ENCODE measurements at places on chromosomes 13 and 19.

DNA sequence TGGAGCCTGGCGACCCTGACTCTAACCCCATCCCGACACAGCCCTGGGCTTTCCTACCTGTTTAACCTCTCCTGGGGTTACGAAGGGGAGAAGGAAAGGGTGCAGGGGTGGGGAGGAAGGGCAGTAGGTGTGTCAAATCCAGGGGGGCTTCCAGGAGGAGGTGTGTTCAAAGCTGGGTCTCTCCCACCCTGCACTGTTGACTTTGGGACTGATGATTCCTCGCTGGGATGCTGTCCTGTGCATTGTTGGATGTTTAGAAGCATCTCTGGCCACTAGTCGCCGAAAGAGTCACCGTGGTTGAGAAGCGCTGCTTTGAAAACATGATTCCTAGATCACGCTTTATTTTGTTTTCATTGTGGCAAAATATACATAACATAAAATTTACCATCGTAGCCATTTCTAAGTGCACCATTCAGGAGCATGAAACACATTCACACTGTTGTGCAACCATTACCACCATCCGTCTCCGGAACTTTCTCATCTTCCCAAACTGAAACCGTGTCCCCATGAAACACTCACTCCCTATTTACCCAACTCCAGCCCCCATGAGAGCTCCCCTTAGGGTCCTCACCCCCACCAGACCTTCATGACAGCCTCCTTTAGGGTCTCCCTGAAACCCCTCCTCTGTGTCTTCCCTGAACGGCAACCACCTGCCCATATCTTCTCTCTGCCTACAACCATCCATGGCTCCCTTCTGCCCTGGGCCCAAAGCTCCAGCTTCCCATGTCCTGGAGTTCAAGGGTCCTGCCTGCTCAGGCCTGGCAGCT, 4.4 kb upstream of the FCER2 start:
- DNase-seq, result no peak

- DNase-seq, result no peak
Measured at GRCh38 chr13:73090823-73091187, 32.0 kb downstream of the KLF5 start.

GRCh38 chr19:1168572-1169410, 5.3 kb downstream of the SBNO2 start:
- DNase-seq, result no peak

- no peak for DNase-seq
Measured at GRCh38 chr19:32719611-32720059, at the start of gene TDRD12. TDRD12 (plus strand) TSS chr19:32719767; CDS start chr19:32720073, 306 bp downstream.

- peak; percentile 39 for DNase-seq
Measured at GRCh38 chr13:29369060-29369743, 226.3 kb downstream of the SLC7A1 start.

GRCh38 chr13:110298505-110299282, 8.3 kb downstream of the COL4A1 start:
- DNase-seq, result no peak

GRCh38 chr13:45809801-45810394, 41.7 kb downstream of the SIAH3 start:
- no peak for DNase-seq

DNA sequence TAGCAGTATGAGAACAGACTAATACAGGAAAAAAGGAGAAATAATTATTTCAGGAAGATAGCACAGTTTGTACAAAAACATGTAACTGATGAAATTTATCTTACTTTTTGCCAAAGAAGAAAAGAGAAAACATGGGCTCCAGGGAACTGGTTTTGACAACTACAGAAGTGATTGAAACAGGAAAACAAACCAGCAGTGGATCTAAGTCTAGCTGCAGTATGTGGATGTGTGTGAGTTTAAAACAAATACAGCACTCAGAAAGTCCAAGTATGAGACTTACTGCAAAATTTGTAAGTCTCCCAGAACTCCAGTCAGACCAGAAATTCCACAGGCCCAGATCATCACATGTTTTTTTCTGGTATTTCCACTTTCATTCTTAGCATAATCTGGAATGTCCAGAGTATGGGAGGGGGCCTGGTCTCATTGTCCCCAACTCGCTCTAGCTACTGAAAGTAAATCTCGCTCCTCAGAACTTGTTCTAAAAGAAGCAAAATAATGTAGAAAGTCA, 259.5 kb downstream of the NHLRC3 start:
- DNase-seq, result no peak

GRCh38 chr13:41492432-41493260, 35.3 kb downstream of the RGCC start:
- DNase-seq, result no peak

GRCh38 chr19:28907534-28907933, 305.4 kb downstream of the UQCRFS1 start:
- no peak for DNase-seq

DNA sequence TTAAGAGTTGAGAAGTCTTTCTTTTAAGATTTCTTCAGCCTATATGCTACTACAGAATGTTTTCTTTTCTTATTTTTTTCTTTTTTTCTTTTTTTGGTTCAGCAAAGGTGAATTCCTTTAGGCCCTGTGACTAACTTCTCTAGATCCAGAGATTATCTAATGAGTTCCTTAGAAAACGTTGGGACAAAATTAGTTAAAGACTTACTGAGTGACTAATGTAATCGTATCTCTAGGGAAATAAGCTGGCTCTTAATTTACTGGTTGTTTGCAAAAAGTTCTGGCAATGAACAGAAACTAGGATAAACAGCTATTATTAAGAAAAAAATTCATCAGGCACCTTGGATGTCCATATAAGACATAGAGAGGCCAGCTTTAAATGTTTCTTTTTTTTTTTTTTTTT, 30.7 kb upstream of the CSNK1A1L start:
- no peak for DNase-seq

- no peak for DNase-seq
Measured at GRCh38 chr19:29837448-29837981, 25.7 kb downstream of the CCNE1 start.

DNA sequence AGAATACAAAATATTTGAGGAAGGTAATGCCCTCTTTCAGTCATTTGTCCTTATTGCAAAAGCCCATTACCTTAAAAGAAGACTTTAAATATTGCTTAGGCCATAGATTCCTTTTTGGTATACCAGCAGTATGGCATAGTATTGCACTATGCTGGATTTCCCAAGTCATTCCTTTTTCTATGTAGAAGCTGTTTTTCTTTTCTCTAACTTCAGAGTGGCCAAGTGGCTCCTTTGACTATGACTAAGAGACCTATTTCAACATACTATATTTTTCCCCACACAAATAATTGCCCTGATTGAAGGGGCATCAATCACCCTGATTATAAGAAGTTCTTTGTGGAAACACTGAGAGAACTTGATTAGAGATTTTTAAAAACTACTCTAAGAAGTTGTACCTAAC, 68.6 kb downstream of the UFM1 start:
- DNase-seq, result no peak

GRCh38 chr13:111844682-111845081, 222.3 kb upstream of the SOX1 start:
- no peak for DNase-seq

DNA sequence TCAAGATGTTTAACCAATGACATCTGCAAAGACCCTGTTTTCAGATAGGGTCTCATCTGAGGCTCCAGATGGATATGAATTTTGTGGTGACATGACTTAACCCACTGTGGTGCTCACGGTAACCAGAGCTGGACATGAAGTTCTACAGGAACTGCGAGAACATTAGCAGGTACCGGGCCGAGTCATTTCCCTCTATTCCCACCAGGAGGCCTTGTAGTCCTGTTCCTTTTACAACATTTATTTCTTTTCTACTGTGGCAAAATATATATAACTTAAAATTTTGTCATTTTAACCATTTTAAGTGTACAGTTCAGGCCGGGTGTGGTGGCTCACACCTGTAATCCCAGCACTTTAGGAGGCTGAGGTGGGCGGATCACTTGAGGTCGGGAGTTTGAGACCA, 7.6 kb upstream of the TSPAN16 start:
- DNase-seq, result no peak

- DNase-seq, result no peak
Measured at GRCh38 chr19:35318679-35319448, 10.1 kb upstream of the CD22 start.

DNA sequence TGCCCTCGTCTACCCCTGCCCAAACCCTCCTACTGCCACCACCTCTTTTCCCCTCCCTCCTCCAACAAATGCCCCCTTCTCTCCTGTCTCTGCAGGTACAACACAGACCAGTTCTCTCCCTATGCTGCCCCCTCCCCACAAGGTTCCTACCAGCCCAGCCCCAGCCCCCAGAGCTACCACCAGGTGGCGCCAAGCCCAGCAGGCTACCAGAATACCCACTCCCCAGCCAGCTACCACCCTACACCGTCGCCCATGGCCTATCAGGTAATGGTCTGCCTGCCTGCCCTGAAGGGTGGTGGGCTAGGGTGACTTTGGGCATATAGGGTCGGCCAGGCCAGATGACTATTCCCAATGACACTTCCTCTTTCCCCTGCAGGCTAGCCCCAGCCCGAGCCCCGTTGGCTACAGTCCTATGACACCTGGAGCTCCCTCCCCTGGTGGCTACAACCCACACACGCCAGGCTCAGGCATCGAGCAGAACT, 6.5 kb upstream of the TIMM50 start:
- peak; percentile 26 for DNase-seq

- DNase-seq, result no peak
Measured at GRCh38 chr13:38957794-38958592, 32.6 kb downstream of the STOML3 start.

DNA sequence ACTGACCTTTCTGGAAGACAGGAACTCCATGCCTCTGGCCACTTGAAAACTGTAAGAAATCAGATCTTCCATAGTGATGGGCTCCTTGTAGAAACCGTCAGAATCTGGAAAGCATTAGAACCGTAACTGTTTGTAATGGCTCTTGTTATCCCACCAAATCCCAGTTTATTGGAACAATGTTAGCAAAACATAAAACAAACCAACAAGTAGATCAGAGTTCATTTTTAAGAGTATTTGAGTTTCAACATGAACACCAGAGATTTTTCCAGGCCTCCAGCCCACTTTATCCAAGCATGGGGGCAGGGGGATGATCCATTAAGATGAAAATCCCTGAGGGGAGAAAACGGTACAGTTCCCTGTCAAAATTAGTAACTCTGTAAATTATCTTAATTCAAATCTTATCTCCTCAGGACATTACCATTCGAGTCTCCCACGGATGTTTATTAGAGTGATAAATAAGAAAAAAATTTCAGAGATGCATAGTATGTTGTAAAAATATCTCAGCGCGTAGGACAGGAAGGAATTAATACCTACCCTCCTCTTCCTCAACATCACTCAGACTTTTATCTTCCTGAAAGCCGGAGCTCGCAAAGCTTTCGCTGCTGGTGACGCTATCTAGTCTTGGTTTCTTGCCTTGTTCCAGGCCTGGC, 172.5 kb downstream of the FLT1 start:
- DNase-seq, result no peak

DNA sequence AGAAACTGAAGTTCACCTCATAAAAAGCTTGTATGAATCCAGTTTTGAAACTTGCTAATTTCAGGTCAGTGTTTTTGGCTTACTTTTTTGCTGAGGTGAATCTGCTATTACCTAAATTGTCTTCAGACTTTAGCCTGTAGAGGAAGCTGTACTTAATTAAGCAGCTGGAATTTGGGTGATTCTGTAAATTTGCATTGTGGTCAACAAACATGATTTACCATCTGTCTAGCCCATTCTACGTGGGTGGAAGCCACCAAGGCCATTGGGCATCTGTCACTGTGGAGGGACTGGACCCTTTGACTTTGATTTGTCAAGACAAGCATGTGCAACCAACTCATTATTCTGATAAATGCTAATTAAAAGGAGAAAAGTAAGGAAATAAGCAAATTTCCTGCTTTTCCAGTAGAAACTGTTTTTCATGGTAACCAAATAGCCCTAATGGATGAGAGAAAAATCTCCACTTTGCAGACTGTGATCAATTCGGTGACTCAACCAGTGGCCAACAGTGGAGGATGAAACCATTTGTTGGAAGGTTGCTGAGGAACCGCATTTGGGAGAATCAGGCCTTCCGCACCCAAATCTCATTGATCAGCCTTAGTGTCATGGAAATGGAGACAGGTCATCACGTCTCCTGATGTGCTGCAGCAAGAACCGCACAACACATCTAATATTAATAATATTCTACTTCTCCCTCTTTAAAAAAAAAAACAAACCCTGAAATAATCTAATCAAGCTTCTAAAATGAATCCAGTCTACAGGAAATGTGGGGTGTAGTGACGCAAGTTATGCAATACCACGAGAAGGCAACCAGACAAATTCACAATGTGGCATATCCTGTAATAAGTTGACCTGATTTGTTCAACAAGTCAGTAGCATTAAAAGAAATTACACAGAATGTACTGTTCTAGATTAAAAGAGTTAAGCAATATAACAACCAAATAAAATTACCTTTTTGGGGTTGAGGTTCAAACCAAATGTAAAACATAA, 54.3 kb downstream of the GARRE1 start:
- no peak for DNase-seq

GRCh38 chr13:84413016-84413415, 530.7 kb upstream of the SLITRK1 start:
- DNase-seq, result no peak

DNA sequence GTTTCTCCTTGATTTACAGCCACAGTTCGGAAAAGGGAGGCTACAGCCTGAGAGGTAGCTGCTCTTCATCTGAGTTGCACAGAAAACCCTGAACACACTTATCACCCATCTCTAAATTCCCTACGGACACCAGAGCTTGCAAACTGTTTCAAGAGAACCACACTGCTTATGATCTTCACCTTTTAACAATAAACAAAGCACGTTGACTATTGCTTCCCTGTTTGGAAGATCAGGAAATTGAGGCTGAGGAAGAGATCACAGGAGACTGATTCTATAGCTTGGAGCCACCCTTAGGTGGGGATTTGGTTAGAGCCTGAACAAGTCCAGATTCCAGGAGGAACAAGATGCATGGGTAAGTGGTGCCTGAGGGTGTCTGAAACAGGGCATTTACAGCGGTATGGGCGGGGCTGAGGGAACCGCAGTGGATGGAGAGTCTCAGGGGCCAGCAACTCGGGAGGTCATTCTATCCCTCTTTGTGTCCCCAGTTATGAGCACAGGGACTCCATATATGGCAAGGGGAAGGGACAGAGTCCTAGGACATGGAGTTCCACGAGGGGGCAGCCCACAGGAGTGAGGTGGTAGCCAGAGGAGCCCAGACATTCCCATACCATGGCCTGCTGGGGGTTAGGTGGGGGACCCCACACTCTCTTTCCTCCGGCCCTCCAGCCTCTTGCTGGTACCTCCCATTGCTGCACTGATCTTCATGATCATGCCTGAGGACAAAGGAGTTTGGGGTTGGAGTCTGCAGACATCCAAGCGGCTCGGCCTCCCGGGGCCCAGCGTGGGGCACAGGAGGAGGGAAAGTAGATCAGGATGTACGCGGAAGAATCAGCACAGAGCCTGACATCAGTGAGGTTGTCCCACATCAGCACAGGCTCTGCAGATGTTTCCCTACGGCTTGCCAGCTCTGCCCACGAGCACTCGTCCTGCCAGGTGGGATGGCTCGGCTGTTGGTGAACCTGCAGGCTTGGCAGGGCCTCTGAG, 162.3 kb upstream of the ZNF536 start:
- DNase-seq, result no peak

- no peak for DNase-seq
Measured at GRCh38 chr13:21074546-21074945, 13.2 kb upstream of the LATS2 start.
